Cardiac septum (tissue), 1 donor: ENCODE measurements at places on chromosomes 12 and 14. TPM values are rescaled to one million over a fixed set of nuclear protein-coding genes. Genes with fewer than 3 reads are reported as not detected.

Gene REM2
- 0.19 TPM for total RNA-seq

Gene CPNE6
- 1.4 TPM for total RNA-seq

Gene CCDC60
- total RNA-seq = not detected

Gene PRPF39
- total RNA-seq = 14.3 TPM

Gene KIF26A
- 6.8 TPM for total RNA-seq

- DNase-seq = no peak
Measured at GRCh38 chr14:74392616-74393570, 33.1 kb downstream of the SYNDIG1L start.

GRCh38 chr14:22733829-22734228 is 32.7 kb upstream of the OXA1L start:
- DNase-seq = no peak

GRCh38 chr12:91388573-91388972 is 206.0 kb upstream of the DCN start:
- no peak for DNase-seq

DNA sequence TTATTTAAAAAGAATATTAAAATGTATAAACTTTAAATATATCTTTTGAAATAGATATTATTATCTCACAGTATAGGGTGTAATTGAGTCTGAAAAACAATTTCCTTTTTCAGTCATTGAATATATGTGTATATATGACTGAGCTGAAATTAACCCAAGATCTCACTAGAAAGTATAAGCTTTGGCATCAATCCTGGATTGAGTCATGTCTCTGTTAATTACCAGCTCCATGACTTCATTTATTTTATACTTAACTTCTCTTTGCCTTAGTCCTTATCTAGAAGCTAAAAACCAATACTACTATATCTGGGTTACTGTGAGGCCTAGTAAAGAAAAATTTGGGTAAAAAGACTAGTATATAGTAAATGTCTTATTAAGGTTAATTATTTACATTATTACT is 1020.3 kb downstream of the LRFN5 start:
- DNase-seq = no peak

GRCh38 chr12:113655919-113656318 is 184.2 kb upstream of the LHX5 start:
- no peak for DNase-seq

- no peak for DNase-seq
Measured at GRCh38 chr12:54372113-54372806, 8.0 kb upstream of the GPR84 start.

GRCh38 chr12:46777587-46777986 is 48.2 kb downstream of the SLC38A4 start:
- no peak for DNase-seq

DNA sequence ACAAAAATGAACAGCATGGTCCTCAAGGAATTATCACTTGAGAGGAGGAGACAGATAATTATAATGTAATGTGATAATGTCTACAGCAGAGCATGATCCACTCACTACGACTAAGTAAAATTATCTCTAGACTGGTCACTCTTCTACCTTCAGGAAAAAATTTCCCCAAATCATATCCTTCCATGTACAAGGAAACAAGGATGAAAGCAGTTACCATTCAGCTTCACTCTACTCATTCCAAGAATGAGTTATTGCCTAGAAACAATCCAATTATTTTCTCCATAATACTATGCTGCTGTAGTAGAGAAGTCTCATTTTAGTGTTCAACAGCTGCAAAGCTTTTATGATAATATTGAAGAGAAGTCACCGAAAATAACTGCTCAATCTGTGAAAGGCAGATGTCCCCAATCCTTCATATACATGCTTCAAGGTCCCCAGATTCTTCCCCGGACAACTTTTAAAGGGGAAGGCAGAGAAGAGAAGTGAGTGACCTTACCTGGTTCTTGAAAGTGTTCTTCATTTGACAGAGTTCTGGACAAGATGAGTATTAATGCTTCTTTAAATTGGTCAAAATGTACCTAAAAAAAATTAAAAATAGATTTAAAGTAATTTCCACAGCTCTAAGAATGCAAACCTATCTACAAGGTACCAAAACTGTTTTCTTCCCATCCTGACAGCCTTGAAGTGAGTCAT is 24.6 kb downstream of the NIN start:
- no peak for DNase-seq

- DNase-seq = no peak
Measured at GRCh38 chr12:44876544-44877410, 662 bp upstream of the NELL2 start.

- no peak for DNase-seq
Measured at GRCh38 chr12:118328486-118329330, 44.0 kb downstream of the TAOK3 start.

GRCh38 chr12:116797885-116798284 is 59.8 kb downstream of the RNFT2 start:
- no peak for DNase-seq

GRCh38 chr12:54294152-54294952 is 6.5 kb downstream of the NFE2 start:
- no peak for DNase-seq

DNA sequence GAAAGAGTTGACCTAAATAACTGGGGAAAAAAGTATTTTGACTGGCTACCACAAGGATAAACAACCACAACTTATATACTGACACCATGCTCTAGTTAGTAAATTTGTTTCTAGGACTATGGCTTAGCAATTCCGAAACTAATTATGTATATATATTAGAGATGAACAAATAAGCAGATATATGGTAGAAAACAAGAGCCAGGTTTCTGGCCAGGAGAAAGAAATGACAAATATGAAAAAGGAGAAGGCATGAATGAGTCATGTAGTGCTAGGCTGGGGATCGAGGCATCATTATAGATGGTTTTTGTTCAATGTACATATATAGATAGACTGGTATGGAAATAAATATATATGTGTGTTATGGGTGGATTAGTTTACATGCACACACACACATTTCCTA is 5.5 kb upstream of the LRRC74A start:
- no peak for DNase-seq

DNA sequence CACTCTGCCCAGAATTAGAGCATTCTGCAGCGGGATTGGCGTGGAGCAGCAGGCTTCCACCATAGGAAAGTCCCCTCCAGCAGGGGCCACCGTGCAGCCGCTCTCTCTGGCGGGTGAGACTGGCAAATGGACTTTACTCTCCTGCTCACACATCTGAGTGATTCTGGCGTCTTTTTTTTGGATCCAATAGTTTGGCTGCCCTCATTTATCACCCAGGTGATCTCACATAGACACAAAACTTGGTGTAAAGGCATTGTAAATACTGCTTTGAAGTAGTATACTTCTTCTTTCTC is 130.3 kb downstream of the TGFB3 start:
- DNase-seq = no peak

DNA sequence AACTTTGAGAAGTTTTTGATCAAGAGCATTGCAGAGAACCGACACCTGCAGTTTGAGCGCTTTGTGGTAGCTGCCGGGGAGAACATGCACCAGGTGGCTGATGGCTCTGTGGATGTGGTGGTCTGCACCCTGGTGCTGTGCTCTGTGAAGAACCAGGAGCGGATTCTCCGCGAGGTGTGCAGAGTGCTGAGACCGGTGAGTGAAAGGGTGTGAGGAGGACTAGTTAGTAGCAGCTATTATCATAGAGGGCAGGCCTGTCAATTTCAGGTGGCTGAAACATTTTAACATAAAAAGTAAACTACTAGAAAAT is 27.0 kb upstream of the HIGD1C start:
- DNase-seq = no peak
